ENCODE measurements at places on chromosomes 1 and 21.

- H3K27ac ChIP-seq = no peak overlapping the region
- H3K4me3 ChIP-seq = no peak overlapping the region
- H3K27me3 ChIP-seq = no peaks in the 10 kb centered on the region
- no peaks in the 10 kb centered on the region for H3K36me3 ChIP-seq
Measured at GRCh38 chr1:79353224-79353623, 346.7 kb upstream of the ADGRL4 start.

DNA sequence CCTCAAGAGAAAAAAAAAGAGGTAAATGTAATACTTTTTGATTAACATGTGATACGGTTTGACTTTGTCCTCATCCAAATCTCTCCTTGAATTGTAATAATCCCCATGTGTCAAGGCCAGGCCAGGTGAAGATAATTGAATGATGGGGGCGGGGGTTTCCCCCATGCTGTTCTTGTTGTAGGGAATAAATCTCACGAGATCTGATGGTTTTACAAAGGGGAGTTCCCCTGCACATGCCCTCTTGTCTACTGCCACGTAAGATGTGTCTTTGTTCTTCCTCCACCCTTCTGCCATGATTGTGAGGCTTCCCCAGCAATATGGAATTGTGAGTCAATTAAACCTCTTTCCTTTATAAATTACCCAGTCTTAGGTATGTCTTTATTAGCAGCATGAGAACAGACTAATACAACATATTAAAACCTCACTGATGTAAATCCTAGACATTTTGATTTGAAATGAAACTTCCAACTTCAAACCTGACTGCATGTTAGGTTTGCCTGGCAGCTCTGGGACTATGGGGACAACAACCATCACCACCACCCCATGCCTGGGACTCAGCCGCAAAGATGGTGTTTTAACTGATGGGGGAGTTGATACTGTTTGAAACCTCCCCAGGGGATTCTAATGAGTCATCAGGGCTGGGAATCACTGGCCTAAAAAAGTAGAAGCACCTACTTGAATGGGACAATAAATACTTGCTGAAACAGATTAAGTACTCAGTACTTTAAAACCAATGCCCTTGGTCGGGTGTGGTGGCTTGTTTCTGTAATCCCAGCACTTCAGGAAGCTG, 32.8 kb upstream of the BACH1 start:
- no peak overlapping the region for H3K4me3 ChIP-seq
- H3K4me1 ChIP-seq = peaks cover 2% of the 10 kb centered on the region
- peaks cover 5% of the 10 kb centered on the region for H3K27me3 ChIP-seq
- no peak for DNase-seq
- no peaks in the 10 kb centered on the region for H3K36me3 ChIP-seq
- H3K27ac ChIP-seq = no peak overlapping the region

GRCh38 chr1:25765136-25765922, 34.7 kb upstream of the SELENON start:
- H3K27me3 ChIP-seq = no peaks in the 10 kb centered on the region
- DNase-seq = no peak
- no peak overlapping the region for H3K27ac ChIP-seq

- H3K27ac ChIP-seq = no peak overlapping the region
- no peak for DNase-seq
- H3K4me3 ChIP-seq = no peak overlapping the region
- H3K27me3 ChIP-seq = peaks cover 16% of the 10 kb centered on the region
- H3K36me3 ChIP-seq = no peaks in the 10 kb centered on the region
Measured at GRCh38 chr1:200684015-200684414, 14.3 kb upstream of the DDX59 start.

DNA sequence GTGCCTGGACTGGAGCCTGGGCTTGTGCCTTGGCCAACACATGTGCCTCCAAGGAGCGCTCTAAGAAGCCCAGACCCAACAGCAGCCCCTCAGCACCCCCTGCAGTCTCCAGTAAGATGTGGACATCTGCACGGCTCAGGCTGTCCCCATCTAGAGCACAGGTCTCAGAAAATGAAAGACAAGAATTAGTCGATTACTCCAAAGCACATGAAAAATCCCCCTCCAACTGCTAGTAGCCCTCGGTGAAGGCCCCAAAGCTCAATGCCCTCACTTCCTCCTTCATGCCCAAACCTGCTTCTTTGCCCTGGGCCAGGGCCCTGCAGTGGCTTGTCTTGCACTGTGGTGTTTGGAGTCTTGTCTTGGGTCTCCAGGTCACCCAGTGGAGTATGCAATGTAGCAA, 21.9 kb upstream of the ERO1B start:
- H3K36me3 ChIP-seq = no peaks in the 10 kb centered on the region
- DNase-seq = no peak
- H3K27ac ChIP-seq = no peak overlapping the region

DNA sequence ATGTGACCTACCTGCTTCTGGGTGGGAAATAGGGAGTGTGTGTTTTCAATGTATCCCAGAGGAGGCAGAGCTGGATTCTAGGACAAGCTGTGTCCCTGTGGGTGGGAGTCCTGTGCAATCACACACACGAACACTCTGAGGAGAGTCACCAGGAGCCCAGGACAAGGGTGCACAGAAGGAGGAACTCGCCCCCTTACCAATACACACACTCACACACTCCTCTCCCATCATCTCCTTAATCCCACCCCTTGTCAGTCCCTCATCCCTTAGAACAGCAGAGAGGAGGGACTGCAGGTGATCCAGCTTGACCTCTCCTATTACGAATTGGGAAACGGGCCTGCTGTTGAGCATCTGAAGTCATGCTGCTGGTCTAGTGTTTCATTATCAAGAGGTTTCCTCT, 8.5 kb upstream of the MYBPHL start:
- no peak overlapping the region for H3K27ac ChIP-seq
- peaks cover 2% of the 10 kb centered on the region for H3K4me1 ChIP-seq

DNA sequence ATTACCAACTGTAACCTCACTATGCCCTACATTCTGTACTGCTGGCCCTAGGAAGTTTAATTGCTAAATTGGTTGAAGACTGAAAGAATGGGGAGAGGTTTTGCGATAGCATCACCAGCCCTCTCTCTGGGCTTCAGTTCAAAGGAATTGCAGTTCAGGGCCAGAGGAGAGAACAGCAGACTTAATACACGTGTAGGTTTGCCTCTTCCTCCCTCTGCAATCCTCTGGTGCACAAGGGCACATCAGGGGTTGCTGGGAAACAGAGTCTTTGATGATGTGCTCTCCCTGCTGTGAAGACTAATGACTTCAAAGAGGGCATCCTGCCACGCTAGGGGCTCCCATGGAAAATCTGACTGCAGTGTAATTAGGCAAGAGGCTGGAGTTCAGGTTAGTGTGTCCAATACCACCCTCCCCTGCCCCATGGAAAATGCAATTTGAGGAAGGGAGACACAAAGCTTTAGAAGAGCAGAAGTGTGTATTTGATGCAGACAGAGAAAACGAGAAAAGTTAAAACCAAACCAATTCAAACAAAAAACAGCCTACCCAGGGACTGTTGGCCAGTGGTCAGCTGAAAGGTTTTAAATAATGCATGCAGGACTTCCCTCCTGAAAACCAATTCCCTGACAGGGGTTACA, 167.9 kb downstream of the ASTN1 start:
- H3K4me3 ChIP-seq = no peak overlapping the region
- DNase-seq = no peak
- H3K4me1 ChIP-seq = no peaks in the 10 kb centered on the region
- no peak overlapping the region for H3K27ac ChIP-seq
- H3K27me3 ChIP-seq = no peaks in the 10 kb centered on the region
- H3K36me3 ChIP-seq = no peaks in the 10 kb centered on the region

DNA sequence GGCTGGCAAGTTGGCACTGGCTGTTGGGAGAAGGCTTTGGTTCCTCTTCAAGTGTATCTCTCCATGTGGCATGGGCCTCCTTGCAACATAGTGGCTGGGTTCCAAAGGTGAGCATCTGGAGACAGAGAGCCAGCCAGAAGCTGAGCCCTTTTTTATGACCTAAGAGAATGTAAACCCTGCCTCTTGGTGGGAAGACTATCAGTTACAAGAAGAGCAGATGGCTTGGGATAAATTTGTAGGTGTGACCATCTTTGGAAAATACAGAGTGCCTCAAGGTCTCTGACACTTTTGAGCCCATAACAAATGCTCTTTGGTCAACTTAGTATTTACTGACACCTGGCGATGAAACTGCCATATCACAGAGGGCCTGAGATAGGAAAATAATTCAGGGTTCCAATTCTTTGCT, 31.4 kb upstream of the PRELP start:
- peaks cover 2% of the 10 kb centered on the region for H3K4me1 ChIP-seq
- H3K4me3 ChIP-seq = no peak overlapping the region
- peaks cover 51% of the 10 kb centered on the region for H3K27me3 ChIP-seq
- peaks cover 3% of the 10 kb centered on the region for H3K36me3 ChIP-seq
- no peak overlapping the region for H3K27ac ChIP-seq

GRCh38 chr21:38506661-38507281, 8.5 kb upstream of the ERG start:
- H3K27me3 ChIP-seq = peaks cover 50% of the 10 kb centered on the region
- no peak overlapping the region for H3K4me3 ChIP-seq
- H3K36me3 ChIP-seq = no peaks in the 10 kb centered on the region
- H3K4me1 ChIP-seq = peaks cover 2% of the 10 kb centered on the region
- H3K27ac ChIP-seq = no peak overlapping the region
- DNase-seq = no peak

All from T-helper 17 cell (primary cell).